HTR-8/SVneo (cell line): ENCODE measurements at places on chromosomes 1 and 21.
A peak's percentile ranks its signal among the peaks of the same experiment; 100 is the strongest.

GRCh38 chr1:226551299-226551698, 2.7 kb downstream of the STUM start:
- DNase-seq, result no peak

- DNase-seq, result no peak
These were observed 1.2 kb upstream of the CLEC20A start for GRCh38 chr1:178497903-178498478.

GRCh38 chr1:36224537-36225282, 467 bp downstream of the THRAP3 start:
- DNase-seq, result peak; percentile 66

- DNase-seq, result no peak
These were observed 74.6 kb downstream of the DISP1 start for GRCh38 chr1:222889440-222889839.

- no peak for DNase-seq
These were observed 23.5 kb downstream of the COP1 start for GRCh38 chr1:176183618-176184017.

- no peak for DNase-seq
These were observed 10.6 kb upstream of the GIPC2 start for GRCh38 chr1:78035121-78035520.

- no peak for DNase-seq
These were observed 48.6 kb upstream of the COL11A1 start for GRCh38 chr1:103156966-103157365.

DNA sequence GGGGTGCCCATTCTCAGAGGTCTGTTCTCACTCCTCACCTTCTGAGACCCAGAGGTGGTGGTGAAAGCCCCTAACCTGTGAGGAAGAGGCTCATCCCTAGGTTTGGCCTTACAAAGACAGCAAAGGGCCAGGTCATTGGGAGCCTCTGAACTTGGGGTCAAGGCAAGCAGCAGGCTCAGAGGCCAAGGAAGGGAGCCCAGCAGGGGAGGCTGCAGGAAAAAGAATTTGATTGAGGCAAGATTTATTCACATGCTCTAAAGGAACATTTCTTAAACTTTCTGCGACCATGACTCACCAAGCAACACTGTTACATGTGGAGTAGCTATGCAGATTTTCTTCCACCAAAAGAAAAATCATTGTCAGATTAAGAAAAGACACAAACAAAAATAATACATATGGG, 132.5 kb upstream of the SYT6 start:
- no peak for DNase-seq

DNA sequence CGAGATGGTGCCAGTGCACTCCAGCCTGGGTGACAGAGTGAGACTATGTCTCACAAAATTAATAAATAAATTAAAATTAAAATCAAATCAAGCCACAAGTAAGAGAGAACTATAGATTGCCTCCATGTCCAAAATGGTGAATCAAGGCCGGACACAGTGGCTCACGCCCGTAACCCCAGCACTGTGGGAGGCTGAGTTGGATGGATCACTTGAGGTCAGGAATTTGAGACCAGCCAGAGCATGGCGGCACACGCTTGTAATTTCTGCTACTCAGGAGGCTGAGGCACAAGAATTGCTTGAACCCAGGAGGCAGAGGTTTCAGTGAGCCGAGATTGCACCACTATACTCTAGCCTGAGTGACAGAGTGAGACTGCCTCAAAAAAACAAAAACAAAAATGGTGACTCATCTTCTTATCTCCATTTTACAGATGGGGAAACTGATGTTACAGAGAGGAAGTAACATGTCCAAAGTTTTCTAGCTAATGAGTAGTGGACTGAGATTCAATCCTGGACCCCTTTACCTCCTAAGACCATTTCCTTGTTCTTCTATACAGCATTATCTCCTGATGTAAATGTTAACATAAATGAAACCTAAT, 99.0 kb upstream of the HNRNPU start:
- no peak for DNase-seq

DNA sequence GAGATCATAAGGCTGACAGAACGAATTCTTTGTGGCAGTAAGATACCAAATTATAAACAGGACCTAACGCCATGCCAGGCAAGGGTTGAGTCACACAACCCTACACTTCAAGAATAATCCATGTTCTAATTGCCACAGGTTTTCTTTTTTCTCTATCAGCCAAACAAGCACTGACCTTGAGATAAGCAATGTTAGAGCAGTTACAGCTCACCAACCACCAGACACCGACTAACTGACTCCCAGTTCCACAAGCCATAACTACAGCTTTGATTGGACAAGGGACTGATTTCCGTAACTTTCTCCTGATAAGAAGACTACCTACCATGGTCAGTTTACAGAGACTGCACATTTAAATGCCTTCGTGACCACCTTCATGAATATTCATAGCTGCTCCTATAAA, 149.6 kb downstream of the PTPRU start:
- no peak for DNase-seq

GRCh38 chr1:181759481-181759880, 276.2 kb downstream of the CACNA1E start:
- DNase-seq, result no peak

DNA sequence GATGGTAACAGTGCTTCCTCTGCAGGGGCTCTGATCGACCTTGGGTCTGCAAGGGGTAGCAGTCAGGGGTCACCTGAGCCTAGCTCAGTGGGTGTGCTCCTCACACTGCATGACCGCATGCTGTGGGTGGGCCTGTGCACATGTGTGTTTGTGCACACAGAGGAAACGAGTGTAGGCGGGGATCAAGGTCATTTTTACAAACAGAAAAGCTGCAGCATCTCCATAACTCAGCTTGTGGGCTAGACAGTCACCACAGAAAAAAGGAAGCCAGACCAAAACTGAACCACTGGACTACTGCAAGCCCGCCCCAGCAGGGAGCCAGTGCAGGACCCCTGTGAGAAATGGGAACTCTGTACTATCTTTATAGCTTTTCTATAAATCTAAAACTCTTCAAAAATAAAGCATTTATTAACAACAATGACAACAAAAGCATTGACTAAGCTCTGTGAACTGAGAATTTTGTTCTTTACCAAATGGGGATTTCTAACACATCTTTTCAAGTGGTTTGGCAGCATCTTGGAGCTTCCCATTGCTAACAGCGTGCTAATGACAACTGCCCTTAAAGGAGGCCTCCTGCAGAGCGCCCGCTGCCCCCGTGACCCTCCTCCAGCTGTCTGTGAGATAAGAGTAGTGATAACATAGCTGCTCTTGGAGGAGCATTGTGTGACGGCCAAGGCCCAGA, 19.9 kb upstream of the NEK2 start:
- no peak for DNase-seq

DNA sequence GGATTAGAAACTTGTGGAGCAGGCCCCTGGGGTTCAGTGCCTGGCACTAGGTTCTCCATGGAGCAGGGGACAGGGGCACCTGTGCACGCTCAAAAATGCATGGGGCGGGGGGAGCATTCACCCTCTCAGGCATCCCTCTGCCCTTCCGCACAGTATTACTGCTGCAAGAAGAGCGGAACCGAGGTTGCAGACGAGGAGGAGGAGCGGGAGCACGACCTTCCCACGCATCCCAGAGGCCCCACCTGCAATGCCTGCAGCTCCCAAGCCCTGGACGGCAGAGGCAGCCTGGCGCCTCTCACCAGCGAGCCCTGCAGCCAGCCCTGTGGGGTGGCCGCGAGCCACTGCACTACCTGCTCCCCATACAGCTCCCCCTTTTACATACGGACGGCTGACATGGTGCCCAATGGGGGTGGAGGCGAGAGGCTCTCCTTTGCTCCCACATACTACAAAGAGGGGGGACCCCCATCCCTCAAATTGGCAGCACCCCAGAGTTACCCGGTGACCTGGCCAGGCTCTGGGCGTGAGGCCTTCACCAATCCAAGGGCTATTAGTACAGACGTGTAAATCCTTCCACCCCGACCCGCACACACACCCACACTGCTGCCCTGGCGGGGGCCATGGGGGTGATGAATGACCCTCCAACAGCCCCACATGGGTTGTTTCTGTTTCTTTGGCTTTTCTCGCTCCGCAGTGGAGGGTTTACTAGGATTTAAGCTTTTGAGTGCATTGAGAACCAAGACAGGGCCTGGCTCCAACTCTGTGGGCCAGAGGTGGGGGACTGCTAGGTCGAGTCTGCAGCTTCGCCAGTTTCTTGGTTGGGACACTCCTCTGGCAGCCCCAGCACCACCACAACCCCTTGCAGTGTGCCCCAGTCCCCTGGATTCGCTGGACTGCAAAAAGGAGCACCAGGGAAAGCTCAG, 63.7 kb downstream of the TOR1AIP2 start:
- DNase-seq, result no peak

DNA sequence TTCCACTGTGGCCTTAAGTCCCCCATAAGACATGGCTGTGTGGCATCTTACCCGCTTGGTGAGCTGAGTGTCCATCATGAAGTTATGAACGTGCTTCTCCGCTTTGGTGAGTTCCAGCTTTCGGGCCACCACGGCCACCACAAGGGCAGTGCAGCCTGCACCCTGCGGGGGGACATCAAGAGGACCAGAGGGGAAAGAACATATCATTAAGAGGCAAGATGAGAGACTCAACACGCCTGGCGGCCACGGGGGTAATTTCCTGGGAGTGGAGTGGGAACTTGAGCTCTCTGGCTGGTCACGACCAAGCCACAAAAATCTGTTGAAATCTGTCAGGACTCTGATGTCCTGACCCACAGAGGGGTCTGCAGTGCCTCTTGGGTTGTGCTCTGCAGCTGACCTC, 117.9 kb upstream of the ADAR start:
- no peak for DNase-seq

- DNase-seq, result no peak
These were observed 593.1 kb upstream of the CAMK1G start for GRCh38 chr1:208990456-208990855.

DNA sequence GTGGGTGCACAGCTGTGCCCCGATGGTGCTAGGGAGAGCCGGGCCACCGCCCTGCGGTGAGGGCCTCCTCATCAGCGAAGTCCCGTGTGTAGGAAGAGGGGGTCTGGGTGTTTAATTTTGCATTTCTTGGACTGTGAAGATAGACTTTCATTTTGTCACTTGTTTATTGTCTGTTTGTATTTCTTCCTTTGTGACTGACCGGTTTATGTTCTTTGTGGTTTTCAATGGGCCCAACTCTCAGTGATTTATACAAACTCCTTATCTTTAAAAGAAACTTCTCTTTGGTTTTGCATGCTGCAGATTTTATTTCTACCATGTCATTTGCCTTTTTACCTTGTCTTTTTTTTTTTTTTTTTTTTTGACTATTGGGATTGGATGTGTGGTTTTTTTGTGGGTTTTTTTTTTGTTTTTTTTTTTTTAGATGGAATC, 65.1 kb downstream of the COL18A1 start:
- no peak for DNase-seq

- no peak for DNase-seq
These were observed 235.1 kb downstream of the KIF26B start for GRCh38 chr1:245389873-245390272.

GRCh38 chr1:10635085-10635896, 160.5 kb downstream of the PEX14 start:
- DNase-seq, result no peak

- DNase-seq, result no peak
These were observed 73.2 kb downstream of the BCAR3 start for GRCh38 chr1:93608187-93609109.

DNA sequence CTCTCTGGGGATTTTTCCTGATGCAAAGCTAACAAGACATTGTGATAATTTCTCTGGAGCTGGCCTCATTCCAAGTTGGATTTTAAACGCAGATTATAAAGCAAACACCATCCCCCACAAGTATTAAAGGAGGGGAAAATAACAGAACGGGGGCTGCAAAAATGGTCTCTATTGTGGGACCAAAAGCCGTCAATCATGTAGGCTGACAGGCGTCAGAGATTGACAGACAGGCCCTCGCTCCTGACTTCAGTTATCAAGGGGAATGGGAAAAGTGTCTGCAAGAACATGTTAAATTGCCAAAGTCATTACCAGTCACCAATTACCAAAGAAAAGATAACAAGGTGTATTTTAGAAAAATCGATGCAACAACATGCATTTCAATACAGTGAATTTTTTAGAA, 307.4 kb upstream of the POU3F1 start:
- DNase-seq, result no peak

DNA sequence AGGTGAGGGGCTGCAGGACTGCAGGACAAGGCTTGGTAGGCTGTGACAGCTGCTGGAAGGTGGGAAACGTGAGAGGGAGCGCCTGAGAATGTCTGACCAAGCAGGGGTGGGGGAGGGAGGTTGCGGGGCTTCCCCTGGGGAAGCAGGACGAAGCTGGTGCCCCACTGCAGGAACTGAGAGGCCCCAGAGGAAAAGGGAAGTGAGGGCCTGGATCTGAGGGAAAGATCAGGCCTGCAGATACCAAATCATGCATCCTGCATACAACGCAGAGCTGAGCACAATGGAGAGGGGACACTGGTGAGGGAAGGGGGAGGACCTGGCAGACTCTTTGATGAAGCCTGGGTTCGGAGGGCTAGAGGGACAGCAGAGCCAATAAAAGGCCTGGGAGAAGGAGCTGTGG, 65.7 kb upstream of the BACE2 start:
- no peak for DNase-seq

- no peak for DNase-seq
These were observed 101.9 kb downstream of the PRRX1 start for GRCh38 chr1:170765712-170766330.

DNA sequence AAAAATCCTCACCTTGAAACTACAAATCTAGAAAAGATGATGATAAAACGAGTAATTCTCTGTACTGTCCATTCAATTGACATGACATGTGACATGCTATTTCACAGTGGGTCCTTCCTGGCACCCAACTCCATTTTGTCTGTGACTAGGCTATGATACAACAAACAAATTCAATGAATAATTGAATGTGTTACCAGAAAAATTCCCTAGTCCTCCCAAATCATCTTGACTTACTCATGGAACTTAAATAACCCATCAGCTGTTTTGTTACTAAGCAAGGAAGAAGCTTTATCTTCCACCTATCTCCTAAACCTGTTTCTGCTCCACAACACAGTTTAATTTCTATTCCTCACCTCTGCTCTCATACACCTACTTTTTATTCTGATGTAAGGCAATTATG, 30.4 kb downstream of the B3GALNT2 start:
- DNase-seq, result no peak

DNA sequence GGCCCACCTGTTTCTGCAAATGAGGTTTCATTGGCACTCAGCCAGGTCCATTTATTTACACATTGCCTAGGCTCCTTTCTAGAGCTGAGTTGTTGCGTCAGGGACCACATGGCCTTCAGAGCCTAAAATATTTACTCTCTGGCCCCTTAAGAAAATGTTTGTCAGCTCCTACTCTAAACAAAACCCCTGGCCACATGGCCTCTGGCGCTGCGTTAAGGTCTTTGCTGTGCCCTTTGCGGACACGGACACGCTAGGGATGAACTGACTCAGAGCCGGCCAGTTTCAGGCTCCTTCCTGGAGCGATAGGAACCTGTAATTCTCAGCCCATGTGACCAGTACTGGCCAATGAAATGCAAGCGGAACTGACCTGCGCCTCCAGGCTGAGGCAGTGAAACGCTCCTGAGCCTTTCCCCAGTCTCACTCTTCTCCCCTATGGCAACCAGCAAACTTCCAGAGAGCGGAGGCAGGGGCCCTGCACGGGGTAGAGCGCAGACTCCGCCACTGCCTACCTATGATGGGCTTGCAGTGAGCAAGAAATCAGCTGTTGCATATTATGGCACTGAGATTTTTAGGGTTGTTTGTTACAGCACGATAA, 160.3 kb downstream of the ETS2 start:
- no peak for DNase-seq

GRCh38 chr1:64744492-64745180, at the start of gene RAVER2:
Gene RAVER2 (plus strand): TSS chr1:64745075. CDS start chr1:64745173, 98 bp downstream.
- DNase-seq, result peak; percentile 60
